ENCODE measurements at places on chromosomes 2 and 18. TPM values are rescaled to one million over a fixed set of nuclear protein-coding genes. Genes with fewer than 3 reads are reported as not detected.

DNA sequence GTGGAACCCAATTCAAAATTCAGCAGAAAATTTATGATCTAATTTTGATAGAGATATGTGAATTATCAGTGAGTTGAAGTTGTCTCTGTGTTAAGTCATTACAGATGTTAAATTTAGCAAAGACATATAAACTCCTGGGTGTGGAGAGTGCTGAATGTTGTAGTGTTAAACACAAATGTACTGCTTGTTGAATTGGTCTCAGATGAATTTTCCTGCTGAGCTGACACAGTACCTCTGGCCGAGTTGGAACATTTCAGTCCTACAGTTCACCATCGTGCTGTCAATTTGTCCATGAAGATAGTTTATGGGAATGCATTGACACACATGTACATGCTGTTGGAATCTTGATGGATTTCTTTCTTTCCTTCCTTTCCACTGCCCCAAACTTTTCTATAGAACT, 255.9 kb downstream of the PLCL1 start:
- DNase-seq, result no peak

DNA sequence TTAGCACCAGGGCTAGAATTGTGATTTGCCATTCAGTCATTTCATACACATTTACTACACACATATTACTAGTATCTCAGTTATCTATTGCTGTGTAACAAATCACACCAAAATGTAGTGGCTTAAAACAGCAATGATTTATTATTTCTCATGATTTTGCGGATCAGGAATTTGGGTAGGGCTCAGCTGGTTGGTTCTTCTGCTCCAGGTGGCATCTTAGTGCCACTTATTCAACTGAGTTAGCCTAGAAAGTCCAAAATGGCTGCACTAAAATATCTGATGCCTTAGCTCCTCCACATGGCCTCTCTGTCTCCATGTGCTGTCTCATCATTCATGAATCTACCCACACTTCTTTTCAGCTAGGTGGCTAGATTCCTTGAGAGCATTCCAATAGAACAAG, 107.1 kb downstream of the ZFP36L2 start:
- DNase-seq, result no peak

- no peak for DNase-seq
Observed at GRCh38 chr2:179412112-179412511, 147.5 kb upstream of the SESTD1 start.

DNA sequence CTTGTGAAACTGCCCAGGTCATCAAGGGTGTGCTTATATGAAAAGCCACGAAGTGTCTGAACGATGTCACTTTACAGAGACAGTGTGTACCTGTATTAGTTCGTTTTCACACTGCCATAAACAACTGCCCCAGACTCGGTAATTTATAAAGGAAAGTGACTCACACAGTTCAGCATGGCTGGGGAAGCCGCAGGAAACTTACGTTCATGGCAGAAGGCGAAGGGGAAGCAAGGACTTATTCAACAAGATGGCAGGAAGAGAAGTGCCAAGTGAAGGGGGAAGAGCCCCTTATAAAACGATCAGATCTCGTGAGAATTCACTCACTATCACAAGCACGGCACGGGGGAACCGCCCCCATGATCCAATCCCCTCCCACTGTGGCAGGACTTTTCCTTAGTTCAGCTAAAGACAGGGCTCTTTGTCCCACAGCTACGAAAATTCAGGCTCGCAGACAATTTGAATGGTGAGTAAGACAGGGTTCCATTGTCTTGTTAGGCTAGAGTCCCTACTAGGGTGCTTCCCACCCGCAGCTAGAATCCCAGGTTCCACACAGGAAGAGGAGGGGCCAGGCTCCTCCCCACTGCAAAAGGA, 20.1 kb downstream of the TMEM177 start:
- no peak for DNase-seq

DNA sequence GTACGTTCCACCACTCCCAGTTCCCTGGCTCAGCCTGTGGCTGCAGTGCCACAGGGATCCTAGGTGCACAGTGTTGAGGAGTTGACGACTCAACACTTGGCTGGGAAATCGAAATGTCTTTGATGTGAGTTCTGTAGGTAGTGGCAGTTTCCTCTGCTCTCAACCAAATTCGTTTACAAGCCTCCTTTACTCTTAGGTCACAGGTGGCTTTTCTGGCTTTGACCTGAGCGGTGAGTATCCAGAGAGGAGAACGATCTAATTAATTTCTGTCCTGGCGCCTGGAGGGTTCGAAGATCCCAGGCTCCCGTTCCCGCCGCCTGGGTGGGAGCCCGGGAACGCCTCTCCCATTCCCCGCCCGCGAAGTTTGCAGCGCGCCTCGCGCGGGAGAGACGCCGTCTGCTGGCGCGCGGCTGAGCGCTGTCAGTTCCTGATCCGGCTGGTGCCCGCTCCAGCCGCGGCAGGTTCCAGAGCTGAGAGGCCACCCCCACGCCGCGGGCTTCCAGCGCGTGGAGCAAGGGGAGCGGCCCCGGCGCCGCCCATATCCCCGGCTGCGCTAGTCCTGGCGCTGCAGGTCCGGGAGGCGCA, at the start of gene LAMA3:
LAMA3 (plus strand) TSS at position 423 of the 585 bp plus-strand sequence. CDS start 231 bp downstream, outside the sequence.
- peak; percentile 57 for DNase-seq

- DNase-seq, result no peak
Observed at GRCh38 chr2:236173036-236173728, 5.0 kb upstream of the GBX2 start.

GRCh38 chr2:68732036-68732932, 2.3 kb upstream of the ARHGAP25 start:
- no peak for DNase-seq

- DNase-seq, result no peak
Observed at GRCh38 chr2:133674433-133675331, 106.4 kb upstream of the NCKAP5 start.

The ITGA4 gene
- total RNA-seq, result 33.6 TPM

The FAM124B gene
- total RNA-seq, result 0.87 TPM

Measured in activated CD4-positive, alpha-beta T cell treated with anti-CD3 and anti-CD28 coated beads for 36 hours (primary cell).